ENCODE measurements at places on chromosomes 6 and 20.

DNA sequence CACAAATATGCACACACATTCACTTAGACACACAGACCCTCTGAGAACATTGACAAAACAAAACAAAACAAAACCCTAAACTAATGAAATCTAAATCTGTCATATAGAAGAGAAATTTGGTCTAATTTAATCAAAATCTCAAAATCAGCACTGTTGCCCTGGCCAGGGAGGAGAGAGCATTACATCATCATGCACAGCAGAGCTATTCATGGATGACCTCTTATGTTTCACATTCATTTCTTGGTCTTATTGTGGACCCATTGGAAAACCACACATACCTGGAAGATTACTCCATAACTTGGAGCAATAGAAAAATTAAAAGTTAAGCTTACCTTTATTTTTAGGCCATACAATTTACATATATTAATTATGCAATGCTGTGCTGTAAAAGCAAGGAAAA lies 1223.6 kb upstream of the GJE1 start:
- no peak for DNase-seq

- no peak for DNase-seq
Observed at GRCh38 chr6:166483573-166484250, 101.0 kb upstream of the MPC1 start.

DNA sequence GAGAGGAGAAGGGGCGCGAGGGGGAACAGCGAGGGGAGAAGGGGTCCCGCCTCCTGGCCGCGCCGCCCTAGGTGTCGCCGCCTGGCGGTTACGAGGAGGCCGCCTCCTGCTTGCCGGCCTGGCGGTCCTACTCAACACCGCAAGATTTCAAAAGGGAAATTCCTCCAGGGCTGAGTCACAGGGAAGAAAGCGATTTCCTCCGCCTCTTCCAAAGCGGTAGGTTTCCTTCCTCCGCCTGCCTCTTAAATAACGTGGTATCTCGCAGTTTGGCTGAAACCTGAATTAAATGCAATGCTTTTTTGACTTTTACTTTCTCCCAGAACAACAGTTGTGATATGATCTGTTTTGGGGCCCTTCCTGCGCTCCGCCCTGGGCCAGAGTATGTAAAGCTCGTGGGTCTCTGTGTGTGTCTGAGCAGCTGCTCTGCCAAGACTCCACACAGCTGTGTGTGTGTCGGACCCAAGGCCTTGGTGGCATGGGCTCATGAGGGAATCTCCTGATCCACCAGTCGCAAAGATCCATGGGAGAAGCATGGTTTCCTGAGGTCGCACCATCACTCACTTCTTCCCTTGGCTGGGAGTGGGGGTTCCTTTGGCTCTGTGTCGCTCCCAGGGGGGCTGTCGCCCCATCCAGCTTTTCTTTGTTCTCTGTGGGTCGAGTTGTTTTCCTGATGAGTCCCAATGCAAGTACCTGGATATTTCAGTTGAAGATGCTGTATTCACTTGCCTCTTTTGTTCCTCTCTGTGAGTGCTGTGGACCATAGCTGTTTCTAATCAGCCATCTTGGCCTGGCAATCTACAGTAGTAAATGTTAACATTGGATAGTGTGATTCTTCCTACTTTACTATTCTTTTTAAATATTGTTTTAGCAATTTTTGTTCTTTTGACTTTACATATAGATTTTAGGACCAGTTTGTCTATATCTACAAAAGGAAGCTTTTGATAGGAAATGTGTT lies 31.6 kb upstream of the NOTCH4 start:
- DNase-seq, result peak; percentile 59

DNA sequence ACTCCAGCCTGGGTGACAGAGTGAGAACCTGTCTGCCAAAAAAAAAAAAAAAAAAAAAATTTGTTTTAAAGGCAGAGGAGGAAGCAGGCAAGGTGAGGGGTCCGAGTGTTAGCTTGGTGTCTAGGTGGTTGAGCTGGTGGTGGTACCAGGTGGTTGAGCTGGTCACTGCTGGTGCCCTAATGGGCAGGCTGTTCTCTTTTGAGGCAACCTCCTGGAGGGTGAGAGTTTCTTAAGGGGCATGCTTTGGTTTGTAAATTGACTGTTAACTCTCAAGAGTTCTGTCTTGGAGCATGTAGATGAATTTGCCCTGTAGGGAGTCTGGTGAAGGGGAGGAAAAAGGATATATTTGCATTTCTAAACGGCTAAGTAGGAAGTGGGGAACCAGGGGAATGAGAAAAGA lies 52.7 kb downstream of the BANF2 start:
- no peak for DNase-seq

DNA sequence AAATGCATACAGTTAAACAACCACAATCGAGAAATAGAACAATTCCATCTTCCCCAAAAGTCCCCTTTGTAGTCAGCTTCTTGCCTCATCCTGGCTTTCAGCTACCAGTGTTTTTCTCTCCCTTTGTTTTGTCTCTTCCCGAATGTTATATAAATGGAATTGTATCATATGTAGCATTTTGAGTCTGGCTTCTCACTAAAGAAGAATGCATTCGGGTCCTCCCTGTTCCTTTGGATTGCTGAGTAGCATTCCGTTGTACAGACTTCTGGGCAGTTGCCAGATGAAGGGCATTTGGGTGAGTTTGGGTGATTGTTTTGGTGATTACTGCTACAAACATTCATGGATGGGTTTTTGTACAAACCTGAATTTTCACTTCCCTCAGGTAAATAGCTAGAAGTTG lies 27.8 kb downstream of the PRPH2 start:
- peak; percentile 62 for DNase-seq
